Activated CD8-positive, alpha-beta memory T cell treated with anti-CD3 and anti-CD28 coated beads for 24 hours (primary cell): ENCODE measurements at places on chromosomes 13 and 19.

- no peak for DNase-seq
Measured at GRCh38 chr13:112791663-112792440, 102.0 kb downstream of the ATP11A start.

- DNase-seq: no peak
Measured at GRCh38 chr13:66367356-66367755, 862.8 kb downstream of the PCDH9 start.

DNA sequence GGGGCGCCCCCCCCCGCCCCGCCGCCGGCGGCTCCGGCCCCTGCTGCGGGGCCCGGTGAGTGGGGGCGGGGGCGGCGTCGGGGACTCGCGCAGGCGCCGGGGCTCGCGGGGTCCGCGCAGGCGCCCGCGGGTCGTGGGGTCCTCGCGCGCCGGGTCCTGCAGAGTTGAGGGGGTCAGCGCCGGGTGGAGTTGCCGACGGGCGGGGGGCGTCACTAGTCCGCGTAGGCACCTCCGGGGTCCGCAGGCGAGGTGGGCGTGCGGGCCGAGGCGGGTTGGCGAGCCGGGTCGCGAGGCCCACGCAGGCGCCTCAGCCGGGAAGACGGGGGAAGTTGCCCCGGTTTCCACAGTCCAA is 365 bp downstream of the PPP6R1 start:
- DNase-seq: no peak

DNA sequence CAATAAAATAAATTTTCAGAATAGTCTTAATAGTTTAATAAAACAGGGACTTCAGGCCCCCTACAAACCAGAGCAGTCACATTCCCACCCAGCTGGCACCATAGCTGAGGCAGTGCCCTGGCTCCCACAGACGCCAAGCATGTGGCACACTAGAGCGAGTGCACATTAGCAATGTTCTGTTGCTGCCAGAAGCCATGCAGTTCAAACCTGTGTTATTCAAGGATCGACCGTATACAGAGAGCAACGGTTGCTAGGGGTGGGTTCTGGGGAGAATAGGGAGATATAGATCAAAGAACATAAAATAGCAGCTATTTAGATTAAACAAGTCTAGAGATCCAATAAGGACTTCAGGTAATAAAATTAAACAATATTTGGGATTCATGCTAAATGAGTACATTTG is 419.3 kb upstream of the KLHL1 start:
- no peak for DNase-seq

DNA sequence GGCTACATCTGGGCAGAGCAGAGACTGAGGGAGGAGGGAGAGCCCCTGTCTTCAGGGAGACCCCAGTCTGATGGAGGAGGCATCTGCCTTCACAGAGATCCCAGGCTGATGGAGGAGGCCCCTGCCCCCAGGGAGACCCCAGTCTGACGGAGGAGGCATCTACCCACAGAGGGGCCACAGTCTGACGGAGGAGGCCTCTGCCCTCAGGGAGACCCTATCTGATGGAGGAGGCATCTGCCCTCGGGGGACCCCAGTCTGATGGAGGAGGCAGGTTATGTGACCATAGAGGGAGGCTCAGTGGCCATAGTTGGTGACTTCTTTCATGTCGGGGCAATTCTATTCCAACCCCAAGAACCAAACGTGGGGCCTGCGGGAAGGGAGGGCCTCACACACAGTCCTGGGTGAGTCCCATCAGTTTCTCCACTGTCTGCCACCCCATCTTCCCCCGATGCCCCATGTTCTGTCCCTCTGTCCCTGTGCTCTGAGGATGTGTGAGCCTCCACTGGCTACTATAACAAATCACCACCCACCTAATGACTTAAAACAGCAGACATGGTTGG is 14.3 kb downstream of the MISP start:
- no peak for DNase-seq

GRCh38 chr19:40249201-40249600 is 22.7 kb upstream of the CCNP start:
- DNase-seq: no peak

GRCh38 chr13:40764587-40765403 is 6.2 kb downstream of the MRPS31 start:
- DNase-seq: peak; percentile 68

DNA sequence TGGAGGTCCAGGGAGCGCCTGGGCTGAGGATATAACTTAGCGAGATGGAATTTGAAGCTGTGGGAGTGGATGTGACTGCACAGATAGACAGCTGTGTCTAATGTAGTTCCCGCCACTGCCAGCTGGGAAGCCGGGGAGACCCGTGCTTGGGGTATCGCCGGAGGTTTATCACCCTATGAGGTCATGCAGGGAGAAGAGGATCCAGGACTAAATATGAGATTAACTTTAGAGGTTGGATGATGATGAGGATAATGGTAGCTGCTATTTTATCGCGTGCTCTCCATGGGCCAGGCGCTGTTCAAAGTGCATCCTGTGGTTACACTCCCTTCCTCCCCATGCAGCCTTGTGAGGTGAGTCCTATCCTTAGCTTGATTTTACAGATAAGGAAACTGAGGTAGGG is 19.9 kb downstream of the SSC5D start:
- no peak for DNase-seq
